Glutamatergic neuron (in vitro differentiated cells): ENCODE measurements at places on chromosomes 4 and X. TPM values are rescaled to one million over a fixed set of nuclear protein-coding genes. Genes with fewer than 3 reads are reported as not detected.

Gene TLL1
- total RNA-seq: 0.15 TPM

Gene ATP2B3
- 68.0 TPM for total RNA-seq

DNA sequence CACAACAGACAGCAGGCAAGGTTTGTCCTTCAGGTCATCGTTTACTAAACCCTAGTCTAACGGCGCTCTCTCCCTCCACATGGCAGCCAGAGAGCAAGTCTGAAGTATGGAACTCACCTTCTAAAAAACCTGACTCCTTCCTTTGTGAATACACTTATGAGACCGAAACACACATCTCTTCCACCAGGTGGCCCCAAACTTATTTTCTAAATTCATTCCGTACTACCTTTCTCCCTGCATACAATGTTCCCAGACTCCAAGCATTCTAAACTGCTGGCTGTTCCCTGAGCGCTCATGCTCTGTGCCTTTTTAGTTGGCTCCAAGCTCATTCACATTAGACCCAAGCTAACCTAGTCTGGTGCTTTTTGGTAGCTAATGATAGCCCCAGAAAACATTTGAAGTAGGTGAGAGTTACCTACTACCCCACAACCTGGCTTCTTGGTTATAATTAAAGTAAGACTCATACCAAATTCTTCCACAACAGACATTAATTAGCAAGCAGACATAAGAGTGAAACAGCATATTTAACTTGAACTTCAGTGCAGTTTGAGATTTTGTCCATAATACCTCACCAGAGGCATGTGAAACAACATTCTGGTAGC is 67.6 kb upstream of the DCLK2 start:
- no peak overlapping the region for H3K4me3 ChIP-seq
- no peak overlapping the region for H3K27ac ChIP-seq
- no peaks in the 10 kb centered on the region for H3K36me3 ChIP-seq
- no peaks in the 10 kb centered on the region for H3K4me1 ChIP-seq
- DNase-seq: no peak

- peaks cover 2% of the 10 kb centered on the region for H3K27me3 ChIP-seq
- H3K27ac ChIP-seq: no peak overlapping the region
- H3K4me3 ChIP-seq: no peak overlapping the region
Measured at GRCh38 chr4:56511098-56511497, 5.5 kb downstream of the ARL9 start.

DNA sequence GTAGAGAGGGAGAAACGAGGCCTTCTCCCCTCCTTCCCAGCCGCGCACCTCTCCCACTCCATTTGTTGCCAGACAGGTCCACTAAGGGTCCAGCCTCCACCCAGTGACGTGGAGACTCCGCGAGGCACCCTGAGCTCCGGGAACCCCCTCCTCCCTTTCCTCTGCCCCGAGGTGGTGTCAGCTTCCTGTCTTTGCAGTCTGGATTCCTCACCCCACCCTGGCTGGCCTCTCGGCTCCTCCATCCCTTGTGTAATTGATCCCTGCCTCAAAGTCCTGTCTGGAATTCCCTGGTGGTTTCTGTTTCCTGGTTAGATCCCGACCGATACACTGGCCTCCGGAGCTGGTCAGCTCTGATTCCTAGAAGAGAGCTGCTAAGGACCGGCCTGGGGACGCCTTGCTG is 105.9 kb upstream of the SCOC start:
- no peaks in the 10 kb centered on the region for H3K36me3 ChIP-seq
- no peak overlapping the region for H3K27ac ChIP-seq
- no peak for DNase-seq
- H3K4me3 ChIP-seq: no peak overlapping the region
